ENCODE measurements at places on chromosomes 7 and 10.

- DNase-seq = no peak
These were observed 9.2 kb downstream of the TAS2R60 start for GRCh38 chr7:143452495-143452894.

- no peak for DNase-seq
These were observed 123.1 kb upstream of the INHBA start for GRCh38 chr7:41825927-41826480.

GRCh38 chr7:94392393-94392786, 2.3 kb upstream of the COL1A2 start:
- no peak for DNase-seq

- DNase-seq = no peak
These were observed 20.6 kb upstream of the C10orf105 start for GRCh38 chr10:71740069-71740653.

- no peak for DNase-seq
These were observed 92.9 kb downstream of the AHR start for GRCh38 chr7:17391366-17391765.

GRCh38 chr7:143040209-143040715, 11.9 kb upstream of the OR6V1 start:
- no peak for DNase-seq

GRCh38 chr7:64485623-64486022, 77.2 kb downstream of the ZNF680 start:
- no peak for DNase-seq

- no peak for DNase-seq
These were observed 132.7 kb downstream of the ICA1 start for GRCh38 chr7:8129318-8129659.

- no peak for DNase-seq
These were observed 41.6 kb downstream of the NEBL start for GRCh38 chr10:20855398-20856038.

- DNase-seq = no peak
These were observed 15.4 kb upstream of the TMEM243 start for GRCh38 chr7:87234949-87235348.

DNA sequence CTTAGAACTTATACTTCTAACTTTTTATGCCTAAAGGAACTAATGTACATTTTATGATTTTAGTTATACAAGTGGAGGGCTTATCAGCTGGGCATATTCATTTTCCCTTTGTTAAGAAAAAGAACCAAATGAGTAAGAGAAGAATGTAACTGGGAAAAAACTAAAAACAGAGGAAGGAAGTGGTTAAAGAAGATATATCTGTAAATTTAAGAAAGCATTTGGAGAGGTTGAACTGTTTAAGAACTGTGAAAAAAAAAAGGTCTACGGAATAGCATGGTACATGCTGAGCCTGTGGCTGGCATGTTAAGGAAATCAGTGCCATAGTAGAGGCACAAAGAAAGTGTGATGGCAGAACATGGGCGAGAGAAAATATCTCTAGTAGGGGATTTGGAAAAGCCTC, 6.2 kb downstream of the MDFIC start:
- DNase-seq = no peak
